ENCODE measurements at places on chromosomes 5 and 9.
A peak's percentile ranks its signal among the peaks of the same experiment; 100 is the strongest.

GRCh38 chr5:122757285-122757684 is 17.6 kb upstream of the SNX2 start:
- DNase-seq = no peak

- DNase-seq = no peak
These were observed 164.3 kb downstream of the MTRR start for GRCh38 chr5:8033261-8033660.

DNA sequence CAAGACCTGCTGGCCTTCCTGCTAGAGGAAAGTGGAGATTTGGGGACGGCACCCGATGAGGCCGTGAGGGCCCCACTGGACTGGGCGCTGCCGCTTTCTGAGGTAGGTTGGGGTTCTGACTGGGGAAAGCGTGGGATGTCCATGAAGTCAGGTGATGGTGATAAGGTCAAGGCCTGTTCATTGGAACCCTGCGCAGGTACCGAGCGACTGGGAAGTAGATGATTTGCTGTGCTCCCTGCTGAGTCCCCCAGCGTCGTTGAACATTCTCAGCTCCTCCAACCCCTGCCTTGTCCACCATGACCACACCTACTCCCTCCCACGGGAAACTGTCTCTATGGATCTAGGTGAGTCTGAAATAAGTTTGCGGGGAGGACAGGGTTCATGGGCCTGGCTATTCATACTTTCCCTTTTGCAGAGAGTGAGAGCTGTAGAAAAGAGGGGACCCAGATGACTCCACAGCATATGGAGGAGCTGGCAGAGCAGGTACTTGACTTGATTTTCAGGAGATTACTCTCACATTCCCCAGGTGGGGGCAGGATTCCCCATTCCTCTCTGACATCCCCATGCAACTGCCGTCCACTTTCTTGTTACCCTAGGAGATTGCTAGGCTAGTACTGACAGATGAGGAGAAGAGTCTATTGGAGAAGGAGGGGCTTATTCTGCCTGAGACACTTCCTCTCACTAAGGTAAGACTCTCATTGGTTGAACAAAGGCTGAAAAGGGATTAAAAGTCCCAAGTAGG is 505 bp downstream of the CREB3 start:
- peak; percentile 47 for DNase-seq

DNA sequence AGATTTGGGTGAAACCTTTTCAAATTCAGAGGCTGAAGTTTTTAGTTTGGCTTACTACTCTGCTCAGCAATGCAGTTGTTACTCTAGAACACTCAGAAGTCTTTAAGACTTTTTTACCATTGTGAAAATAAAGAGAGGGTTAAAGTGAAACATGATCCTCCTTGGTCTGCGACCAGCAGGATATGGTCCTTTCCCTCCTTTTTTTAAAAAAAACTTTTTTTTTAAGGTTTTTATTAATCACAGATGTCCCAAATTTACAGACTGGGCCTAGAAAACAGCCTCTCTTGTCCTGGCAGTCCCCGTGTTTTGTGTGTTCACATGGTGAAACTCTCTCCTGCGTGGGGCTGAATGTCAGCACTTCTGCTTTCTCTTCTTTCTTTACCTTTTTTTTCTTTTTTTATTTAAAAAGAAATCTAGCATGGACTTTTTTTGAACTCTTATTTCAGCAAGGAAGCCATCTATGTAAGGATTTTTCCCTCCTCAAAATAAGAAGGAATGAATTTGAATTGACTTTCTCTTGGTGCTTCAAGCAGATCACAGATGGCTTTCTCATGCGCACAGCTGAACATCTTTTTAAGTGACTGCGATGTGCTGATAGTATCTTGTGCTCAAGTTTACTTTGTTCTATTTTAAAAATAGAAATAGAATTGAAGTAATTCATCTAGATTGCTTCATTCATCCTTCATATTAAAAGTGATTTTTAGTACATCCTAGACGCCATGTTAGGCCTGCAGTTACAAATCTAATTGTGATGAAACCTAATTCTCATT is 128.7 kb upstream of the OTULINL start:
- no peak for DNase-seq

- no peak for DNase-seq
These were observed 112.8 kb upstream of the HMHB1 start for GRCh38 chr5:143699121-143699520.

GRCh38 chr9:27940535-27940934 is 367.3 kb upstream of the C9orf72 start:
- no peak for DNase-seq

GRCh38 chr9:98109052-98109451 is 10.0 kb downstream of the TRIM14 start:
- DNase-seq = no peak

GRCh38 chr9:135330685-135331590 is 148.6 kb upstream of the PPP1R26 start:
- no peak for DNase-seq

GRCh38 chr9:132769906-132770769 is 99.9 kb downstream of the GTF3C4 start:
- peak; percentile 80 for DNase-seq

DNA sequence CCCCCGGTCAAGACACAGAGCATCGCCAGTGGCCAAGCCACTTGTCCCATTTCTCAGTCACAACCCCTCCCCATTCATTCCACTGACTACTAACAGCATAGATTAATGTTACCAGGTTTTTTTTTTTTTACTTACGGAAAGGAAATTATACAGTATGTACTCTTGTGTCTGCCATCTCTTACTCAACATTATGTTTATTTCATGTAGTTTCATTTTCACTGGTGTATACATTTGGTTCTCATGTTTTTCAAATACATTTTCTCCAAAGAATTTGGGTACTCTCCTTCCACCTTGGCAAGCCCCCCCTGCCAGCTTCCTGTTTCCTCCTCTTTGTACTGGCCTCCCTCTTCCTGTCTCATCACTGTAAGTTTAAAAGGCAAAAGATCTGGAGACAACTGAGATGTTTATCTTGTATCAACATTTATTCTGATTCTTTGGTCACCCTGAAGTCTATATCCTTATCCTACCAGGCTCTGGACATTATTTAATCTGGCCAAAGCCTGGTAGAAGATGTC is 207.3 kb downstream of the SAXO1 start:
- DNase-seq = no peak

- DNase-seq = no peak
These were observed 167.1 kb downstream of the NIPBL start for GRCh38 chr5:37043693-37044092.

DNA sequence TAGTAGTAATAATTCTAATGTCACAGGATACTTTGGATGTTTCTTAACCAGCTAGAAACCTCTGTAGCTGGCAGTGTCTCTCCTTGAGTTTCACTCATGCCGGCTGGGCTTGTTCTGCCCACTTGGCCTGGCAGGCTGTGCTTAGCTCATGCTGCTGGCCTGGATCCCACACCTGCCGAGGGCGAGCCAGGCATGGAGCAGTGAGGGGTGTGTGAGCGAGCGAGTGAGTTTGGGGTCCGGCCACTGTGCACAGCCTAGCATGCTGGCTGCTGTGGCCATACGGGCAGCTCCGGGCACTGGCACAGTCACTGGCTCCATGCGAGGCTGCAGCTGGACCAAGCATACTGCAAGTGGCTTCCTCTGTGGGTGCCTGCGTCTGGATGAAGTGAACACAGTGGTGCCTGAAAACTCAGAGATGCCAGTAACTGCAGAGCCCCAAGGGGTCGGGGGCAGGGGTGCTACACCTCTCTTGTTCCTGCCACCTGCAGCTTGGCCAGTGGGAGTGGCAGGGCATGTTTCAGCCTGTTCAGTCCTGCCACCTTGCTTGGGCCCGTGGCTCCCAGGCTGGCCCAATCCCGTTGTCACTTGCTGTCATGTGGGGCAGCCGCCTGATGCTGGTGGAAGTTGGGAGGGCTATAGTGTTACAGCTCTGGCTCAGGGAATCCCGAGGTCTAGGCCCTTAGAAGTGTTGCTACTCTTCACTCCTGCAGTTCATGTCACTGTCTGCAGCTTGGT is 9.9 kb downstream of the FSD1L start:
- DNase-seq = no peak

DNA sequence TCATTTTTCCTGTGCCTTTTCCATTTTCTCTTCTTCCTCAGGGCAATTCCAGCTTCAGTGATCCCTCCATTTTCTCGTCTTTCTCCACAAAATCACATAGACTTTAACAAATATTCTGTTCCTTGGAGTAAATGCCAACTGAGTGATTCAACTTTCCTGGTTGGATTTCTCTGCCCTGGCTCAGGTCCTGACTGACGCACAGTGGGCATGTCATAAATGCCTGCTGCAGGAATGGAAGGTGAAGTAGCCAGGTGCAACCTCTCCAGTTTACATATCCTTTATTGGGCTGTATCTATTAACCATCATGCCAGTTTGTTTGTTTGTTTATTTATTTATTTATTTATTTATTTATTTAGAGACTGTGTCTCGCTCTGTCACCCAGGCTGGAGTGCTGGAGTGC is 95.1 kb downstream of the MEF2C start:
- DNase-seq = no peak

- no peak for DNase-seq
These were observed 10.3 kb upstream of the SLC6A18 start for GRCh38 chr5:1214936-1215220.

GRCh38 chr9:111955048-111955447 is 58.4 kb downstream of the UGCG start:
- DNase-seq = no peak

GRCh38 chr5:123755653-123756317 is 243.8 kb downstream of the CSNK1G3 start:
- DNase-seq = no peak

- DNase-seq = no peak
These were observed 142.0 kb upstream of the RGMB start for GRCh38 chr5:98631311-98632054.

DNA sequence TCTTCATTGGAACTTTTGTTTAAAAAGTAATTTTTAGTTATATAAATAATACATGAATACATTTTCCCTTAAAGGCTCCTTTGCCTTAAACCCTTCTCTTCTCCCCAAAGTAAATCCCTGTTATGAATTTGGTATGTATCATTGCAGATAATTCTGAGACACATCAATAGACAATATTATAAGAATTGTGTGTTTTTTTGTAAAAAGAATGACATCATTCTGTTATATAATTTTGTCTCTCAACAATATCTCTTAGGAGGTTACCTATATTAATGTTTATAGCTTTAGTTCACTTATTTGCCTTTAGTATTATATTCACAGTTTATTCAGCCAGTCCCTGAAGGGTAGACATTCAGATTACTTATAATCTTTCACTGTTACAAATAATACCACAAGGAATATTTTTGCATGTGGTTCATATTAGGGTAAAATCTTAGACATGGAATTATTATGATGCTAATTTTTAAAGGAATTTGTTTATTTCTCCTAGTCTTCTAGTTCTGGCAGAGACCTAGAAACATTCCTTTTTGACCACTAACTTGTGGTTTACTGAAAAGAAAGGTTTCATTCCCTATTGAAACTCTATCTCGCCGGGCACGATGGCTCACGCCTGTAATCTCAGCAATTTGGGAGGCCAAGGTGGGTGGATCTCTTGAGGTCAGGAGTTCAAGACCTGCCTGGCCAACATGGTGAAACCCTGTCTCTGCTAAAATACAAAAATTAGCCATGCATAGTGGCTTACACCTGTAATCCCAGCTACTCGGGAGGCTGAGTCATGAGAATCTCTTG is 105.6 kb downstream of the KCTD16 start:
- DNase-seq = no peak

GRCh38 chr5:32326216-32326772 is 13.6 kb upstream of the MTMR12 start:
- DNase-seq = no peak

DNA sequence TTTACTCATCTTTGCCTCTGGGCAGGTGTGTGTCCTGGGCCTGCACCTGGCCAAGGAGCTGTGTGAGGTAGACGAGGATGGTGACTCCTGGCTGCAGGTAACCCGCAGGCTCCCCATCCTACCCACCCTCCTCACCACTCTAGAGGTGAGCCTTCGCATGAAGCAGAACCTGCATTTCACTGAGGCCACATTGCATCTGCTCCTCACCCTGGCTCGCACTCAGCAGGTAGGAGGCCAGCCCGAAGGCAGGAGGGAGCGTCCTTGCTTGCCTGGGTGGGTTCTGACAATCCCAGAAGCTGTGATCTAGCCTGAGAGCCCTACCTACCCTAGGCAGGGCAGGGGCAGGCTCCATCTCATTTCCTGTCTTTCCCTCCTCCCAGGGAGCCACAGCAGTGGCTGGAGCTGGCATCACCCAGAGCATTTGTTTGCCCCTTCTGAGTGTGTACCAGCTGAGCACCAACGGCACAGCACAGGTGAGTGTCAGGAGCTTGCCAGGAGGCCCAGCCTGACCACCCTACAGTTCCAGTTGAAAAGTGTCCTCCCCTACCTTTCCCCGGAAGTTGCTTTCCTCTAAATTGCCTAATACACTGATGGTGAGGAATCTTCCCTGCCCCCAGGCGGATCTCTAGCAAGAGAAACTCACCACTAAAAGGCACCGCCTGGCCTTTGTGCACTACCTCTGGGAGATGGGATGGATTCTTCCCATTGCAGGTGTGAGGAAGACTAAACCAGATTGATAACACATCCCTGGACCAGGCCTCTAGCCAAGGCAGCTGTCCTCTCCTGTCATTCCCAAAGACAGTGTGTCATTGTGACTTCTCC is 26.4 kb downstream of the SH3GLB2 start:
- DNase-seq = no peak

GRCh38 chr9:133535306-133535877 is 888 bp downstream of the ADAMTSL2 start:
- no peak for DNase-seq

DNA sequence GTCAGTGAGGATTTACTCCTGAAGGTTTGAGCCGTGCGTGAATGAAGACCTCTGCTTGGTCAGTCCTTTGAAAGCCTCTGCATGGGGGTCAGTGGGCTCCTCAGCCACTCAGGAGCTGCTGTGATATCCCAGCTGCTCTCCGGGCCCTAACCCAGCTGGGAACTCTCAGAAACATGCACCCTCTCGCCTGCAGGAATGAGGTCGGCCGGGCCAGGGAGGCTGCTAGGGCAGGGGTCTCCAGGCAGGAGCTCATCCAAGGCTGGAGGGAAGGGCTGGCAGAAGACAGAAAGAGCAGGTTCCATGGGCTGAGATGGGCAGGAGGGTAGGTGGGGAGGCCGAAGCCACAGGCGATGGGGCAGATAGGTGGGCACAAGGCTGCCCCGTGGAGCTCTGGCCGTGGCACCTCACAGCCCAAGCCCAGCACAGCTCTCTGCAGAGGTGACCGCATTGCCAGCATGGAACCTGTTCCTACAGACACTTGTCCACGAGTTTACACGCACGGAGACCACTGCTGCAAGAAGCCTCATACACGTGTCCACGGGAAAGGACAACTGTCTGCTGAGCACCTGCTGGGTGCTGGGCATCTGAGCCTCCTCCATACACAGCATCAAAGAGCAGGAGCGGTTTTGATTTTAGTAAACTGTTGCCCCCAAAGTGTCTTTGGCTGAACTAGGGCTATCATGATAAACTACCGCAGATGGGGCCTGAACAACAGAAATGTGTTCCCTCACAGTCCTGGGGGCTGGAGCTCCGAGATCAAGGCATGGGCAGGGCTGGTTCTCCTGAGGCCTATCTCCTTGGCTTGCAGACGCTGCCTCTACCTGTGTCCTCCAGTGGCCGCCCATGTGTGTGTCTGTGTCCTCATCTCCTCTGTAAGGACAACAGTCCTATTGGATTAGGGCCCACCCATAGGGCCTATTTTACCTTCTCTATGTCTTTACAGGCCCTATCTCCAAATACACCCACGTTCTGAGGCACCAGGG is 85.2 kb upstream of the ADAMTS2 start:
- no peak for DNase-seq
